ENCODE measurements at places on chromosomes 3 and 15. TPM values are rescaled to one million over a fixed set of nuclear protein-coding genes. Genes with fewer than 3 reads are reported as not detected.

PLOD2 gene
- 46.1 TPM for total RNA-seq

GRCh38 chr3:86481031-86481430 is 509.9 kb downstream of the VGLL3 start:
- no peak for DNase-seq

GRCh38 chr3:124632566-124633140 is 97.6 kb upstream of the UMPS start:
- DNase-seq, result no peak

DNA sequence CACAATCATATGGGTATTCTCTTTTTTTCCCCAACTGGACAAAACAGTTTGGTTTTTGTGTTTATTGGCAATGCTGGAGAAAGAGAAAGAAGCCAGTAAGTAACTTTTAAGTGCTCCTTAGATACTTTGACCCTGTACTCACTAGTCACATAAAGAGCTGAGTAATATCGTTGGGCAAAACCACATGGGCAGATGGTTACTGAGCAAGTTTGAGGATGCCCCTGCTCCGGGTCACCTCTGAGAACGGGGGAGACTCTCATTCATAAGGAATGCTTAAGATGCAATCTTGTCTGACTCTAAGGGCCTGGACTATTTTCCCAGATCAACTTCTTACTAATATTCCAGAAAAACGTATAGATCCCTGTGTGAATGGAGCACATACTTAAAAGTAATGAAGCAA is 106.4 kb upstream of the SLC2A2 start:
- peak; percentile 21 for DNase-seq

DNA sequence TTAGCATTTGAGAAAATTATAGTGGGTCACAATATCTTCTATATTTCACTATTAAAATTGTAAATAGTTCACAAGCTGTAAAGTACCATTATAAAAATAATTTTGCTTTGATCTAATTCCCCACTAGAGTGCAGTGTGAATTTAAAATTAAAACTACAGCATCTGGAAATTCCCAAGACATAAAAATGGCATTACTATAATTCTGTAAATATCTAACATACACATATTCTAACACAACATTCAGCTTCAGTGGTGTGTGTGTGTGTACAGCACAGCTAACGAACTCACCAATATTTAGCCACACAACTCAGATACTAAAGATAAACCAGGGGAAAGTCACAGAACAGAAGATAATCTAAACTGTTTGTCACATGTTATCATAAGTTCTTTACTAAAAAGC is 424.9 kb upstream of the ZNF385D start:
- peak; percentile 16 for DNase-seq

GRCh38 chr15:49088996-49089395 is 42.8 kb upstream of the SECISBP2L start:
- DNase-seq, result no peak

GP9 gene
- total RNA-seq, result not detected

ZPLD1 gene
- 0.33 TPM for total RNA-seq

GRCh38 chr3:129402210-129402609 is 26.2 kb downstream of the EFCAB12 start:
- no peak for DNase-seq

DNA sequence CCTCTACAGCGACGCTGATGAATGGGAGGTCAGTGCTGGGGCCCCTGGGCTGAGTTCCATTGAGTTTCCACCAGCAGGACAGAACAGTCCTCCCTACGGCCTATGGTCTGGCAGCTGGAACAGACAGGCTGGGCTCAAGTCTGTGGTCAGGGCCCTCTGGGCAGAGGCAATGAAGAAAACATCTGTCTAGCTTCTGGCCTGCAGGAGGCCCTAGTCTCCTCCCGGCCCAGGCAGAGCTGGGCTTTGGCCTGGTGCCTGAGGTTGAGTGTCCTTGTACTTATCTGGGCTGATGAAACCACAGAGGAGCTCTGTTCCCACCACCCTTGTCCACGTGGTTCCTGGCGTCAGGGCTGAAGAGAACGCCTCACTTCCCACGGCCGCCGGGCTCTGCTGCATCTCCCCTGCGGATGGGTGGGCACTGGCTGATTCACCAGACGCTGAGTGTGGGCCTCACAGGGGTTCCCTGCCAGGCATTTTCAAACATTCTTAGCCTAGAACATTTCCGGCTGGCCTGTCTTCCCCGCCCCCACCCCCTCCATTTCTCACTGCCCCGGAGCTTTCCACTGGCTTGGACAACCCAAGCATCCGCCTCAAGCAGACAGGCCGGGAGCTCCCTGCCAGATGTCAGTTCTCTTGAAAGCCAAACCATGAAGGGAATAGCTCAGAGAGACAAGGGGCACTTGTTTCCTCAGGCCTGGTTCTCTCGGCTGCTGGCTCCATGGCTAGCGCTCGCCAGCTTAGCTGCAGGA is 20.3 kb downstream of the PPCDC start:
- peak; percentile 100 for DNase-seq

GRCh38 chr15:95520922-95521321 is 809.6 kb upstream of the NR2F2 start:
- DNase-seq, result no peak

DNA sequence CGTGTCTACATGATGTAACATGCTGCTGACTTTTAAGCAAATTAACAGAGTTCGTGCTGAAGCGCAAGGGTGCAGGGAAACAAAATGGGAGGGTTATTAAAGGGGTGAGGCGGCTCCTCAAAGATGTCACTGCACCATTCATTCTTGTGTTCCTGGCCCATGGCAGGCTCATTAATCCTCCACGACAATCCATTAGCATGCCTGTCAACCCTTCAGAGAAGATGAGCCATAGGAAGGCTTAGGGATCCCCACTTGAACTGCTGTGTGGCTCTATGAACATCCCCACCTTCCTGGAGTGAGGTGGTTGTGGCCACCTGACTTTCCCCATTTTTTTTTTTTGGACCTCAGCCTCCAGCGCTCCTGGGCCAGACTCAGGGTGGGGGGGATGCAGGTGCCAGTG is 45.8 kb downstream of the IGF1R start:
- DNase-seq, result no peak

DNA sequence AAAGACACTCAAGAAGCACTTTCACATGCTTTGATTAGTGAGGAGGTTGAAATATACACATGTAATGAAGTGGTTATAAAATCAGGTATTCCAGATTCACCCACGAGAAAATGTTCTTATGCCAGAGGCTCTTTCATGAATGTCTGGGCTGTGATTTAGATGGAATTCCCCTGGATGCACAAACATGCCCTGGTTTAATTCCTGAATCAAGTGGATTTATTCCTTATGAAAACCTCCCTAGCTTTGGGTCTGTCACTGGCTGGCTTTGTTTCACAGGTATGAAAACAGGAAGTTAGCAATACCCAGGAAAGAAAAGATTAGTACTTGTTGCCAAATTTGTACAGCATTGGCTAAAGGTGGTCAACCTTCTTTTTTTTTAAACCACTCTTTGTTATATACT is 1123.0 kb downstream of the ROBO1 start:
- no peak for DNase-seq

DNA sequence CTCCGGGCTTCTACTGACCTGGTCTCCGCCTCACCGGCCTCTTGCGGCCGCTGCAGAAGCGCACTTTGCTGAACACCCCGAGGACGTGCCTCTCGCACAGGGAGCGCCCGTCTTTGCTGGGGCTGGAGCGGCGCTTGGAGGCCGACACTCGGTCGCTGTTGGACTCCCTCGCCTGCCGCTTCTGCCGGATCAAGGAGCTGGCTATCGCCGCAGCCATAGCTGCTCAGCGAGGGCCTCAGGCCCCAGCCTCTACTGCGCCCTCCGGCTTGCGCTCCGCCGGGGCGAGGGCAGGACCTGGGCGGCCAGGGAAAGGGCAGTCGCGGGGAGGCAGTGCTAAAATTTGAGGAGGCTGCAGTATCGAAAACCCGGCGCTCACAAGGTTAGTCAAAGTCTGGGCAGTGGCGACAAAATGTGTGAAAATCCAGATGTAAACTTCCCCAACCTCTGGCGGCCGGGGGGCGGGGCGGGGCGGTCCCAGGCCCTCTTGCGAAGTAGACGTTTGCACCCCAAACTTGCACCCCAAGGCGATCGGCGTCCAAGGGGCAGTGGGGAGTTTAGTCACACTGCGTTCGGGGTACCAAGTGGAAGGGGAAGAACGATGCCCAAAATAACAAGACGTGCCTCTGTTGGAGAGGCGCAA is 319.2 kb downstream of the FGF12 start:
- DNase-seq, result no peak

DNA sequence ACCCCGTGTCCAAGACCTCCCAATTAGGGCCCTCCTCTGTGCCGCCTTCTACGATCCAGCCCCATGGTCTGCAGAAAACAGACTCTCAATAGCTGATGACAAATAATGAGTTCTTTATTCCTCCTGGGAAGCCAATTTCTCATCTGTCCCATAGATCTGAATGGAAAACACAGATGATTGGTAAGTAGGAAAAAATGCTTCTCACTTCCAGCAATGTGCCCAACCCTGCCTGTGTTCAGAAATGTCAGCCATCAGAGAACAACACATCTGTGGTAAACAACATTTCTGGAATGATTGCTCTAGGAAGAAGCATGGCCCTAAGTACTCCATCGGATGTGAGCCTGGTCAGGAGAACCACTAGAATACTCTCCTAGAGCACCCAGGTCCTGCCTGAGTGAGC is 240.5 kb upstream of the HES1 start:
- DNase-seq, result no peak

DNA sequence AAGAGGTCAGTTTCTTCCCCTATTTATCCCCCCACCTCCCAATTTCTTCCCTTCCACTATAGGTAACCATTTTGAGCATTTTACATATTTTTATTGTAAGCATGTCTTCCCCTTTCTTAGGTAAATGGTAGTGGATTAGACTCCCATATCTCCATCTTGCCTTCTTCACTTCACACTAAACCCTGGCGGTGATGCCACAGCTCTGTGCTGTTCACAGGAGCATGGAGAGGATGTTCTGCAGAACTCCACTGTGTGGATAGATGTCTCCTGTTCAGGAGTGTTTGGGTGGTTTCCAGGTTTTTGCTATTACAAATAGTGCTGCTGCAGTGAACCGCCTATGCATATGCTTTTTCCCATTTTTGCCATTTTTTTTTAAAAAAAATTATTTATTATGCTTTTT is 182.7 kb downstream of the NSMCE3 start:
- DNase-seq, result no peak

All from fibroblast of the aortic adventitia (primary cell).